ENCODE measurements at places on chromosomes 7 and 10. TPM values are rescaled to one million over a fixed set of nuclear protein-coding genes. Genes with fewer than 3 reads are reported as not detected.

TBXAS1 gene
- 0.32 TPM for total RNA-seq

SFXN2 gene
- total RNA-seq, result 4.3 TPM

NPSR1 gene
- not detected for total RNA-seq

SLC26A5 gene
- total RNA-seq, result not detected

MDFIC gene
- total RNA-seq, result 87.0 TPM

TMEM26 gene
- 8.8 TPM for total RNA-seq

Data from hair follicle dermal papilla cell (primary cell).